A549 treated with GW870086 at 1 μM for 4 hours (cell line): ENCODE measurements at places on chromosomes 11 and 22. TPM values are rescaled to one million over a fixed set of nuclear protein-coding genes. Genes with fewer than 3 reads are reported as not detected.

DMC1 gene
- total RNA-seq: 2.3 to 6.8 TPM (median 3.6 TPM) in 5 replicates

CBLIF gene
- total RNA-seq: not detected in 5 replicates

GPR137 gene
- total RNA-seq: 29.2 to 45.0 TPM (median 43.8 TPM) in 5 replicates

MMP3 gene
- 0.17 to 0.28 TPM in 2 of 5 replicates, not detected in the others for total RNA-seq

IL10RA gene
- 0.05 to 0.14 TPM (median 0.09 TPM) in 4 of 5 replicates, not detected in the other for total RNA-seq

SLC22A25 gene
- not detected in 5 replicates for total RNA-seq

TRIM29 gene
- total RNA-seq: 22.2 to 27.2 TPM (median 23.8 TPM) in 5 replicates

MS4A6E gene
- not detected in 5 replicates for total RNA-seq

POU2AF2 gene
- total RNA-seq: not detected in 5 replicates

SLC39A13 gene
- total RNA-seq: 49.5 to 58.9 TPM (median 53.1 TPM) in 5 replicates

TECTA gene
- total RNA-seq: 0.02 to 0.13 TPM (median 0.06 TPM) in 5 replicates

MRGPRX3 gene
- not detected in 5 replicates for total RNA-seq

PELI3 gene
- total RNA-seq: 3.7 to 5.8 TPM (median 4.8 TPM) in 5 replicates

CPT1A gene
- 27.3 to 31.7 TPM (median 30.9 TPM) in 5 replicates for total RNA-seq

PNPLA3 gene
- total RNA-seq: 0.70 to 1.2 TPM (median 0.94 TPM) in 5 replicates

TRIM51G gene
- total RNA-seq: not detected in 5 replicates

TXN2 gene
- 57.7 to 69.9 TPM (median 67.3 TPM) in 5 replicates for total RNA-seq
